Esophagus squamous epithelium (tissue), 5 donors: ENCODE measurements at places on chromosomes 2 and 18. TPM values are rescaled to one million over a fixed set of nuclear protein-coding genes. Genes with fewer than 3 reads are reported as not detected.
A peak's percentile ranks its signal among the peaks of the same experiment; 100 is the strongest.

- no peak overlapping the region for H3K4me3 ChIP-seq
- H3K36me3 ChIP-seq = no peaks in the 10 kb centered on the region
- no peak overlapping the region for H3K27ac ChIP-seq
- no peaks in the 10 kb centered on the region for H3K27me3 ChIP-seq
- DNase-seq = no peak
- no peaks in the 10 kb centered on the region for H3K4me1 ChIP-seq
Observed at GRCh38 chr2:153105829-153106578, 372.6 kb downstream of the RPRM start.

GRCh38 chr2:78568782-78569373 is 456.6 kb upstream of the REG3G start:
- H3K4me1 ChIP-seq = no peaks in the 10 kb centered on the region
- no peak overlapping the region for H3K4me3 ChIP-seq
- no peaks in the 10 kb centered on the region for H3K27me3 ChIP-seq
- no peak for DNase-seq
- H3K27ac ChIP-seq = no peak overlapping the region
- no peaks in the 10 kb centered on the region for H3K36me3 ChIP-seq

VAMP8 gene
- total RNA-seq = 78.8 TPM

ZNF385B gene
- total RNA-seq = 0.44 TPM

DNA sequence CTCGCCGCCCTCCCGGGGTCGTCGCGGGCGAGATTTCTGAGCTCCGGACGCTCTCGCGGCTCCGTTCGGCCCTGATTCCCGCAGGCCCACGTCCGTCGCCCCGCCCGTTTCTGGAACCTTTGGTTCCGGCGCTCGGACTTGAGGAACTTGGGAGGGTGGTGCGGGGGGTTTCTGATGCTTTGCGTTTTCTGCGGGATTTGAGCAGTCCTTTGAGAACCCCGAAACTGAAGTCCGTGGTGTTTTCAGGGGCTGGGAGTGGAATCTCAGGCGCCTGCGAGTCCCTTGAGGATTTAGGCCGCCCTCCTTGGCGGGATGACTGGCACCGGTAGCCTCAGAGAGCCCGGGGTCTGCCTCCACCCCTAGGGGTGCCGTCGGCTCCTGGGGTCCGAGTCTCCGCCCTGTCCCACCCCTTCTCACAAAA is 336 bp downstream of the THNSL2 start:
- no peak for DNase-seq
- peaks cover 24% of the 10 kb centered on the region for H3K4me1 ChIP-seq
- peak overlapping the region; percentile 89 for H3K27ac ChIP-seq
- peak overlapping the region; percentile 57 for H3K4me3 ChIP-seq
- H3K36me3 ChIP-seq = no peaks in the 10 kb centered on the region
- H3K27me3 ChIP-seq = no peaks in the 10 kb centered on the region

DNA sequence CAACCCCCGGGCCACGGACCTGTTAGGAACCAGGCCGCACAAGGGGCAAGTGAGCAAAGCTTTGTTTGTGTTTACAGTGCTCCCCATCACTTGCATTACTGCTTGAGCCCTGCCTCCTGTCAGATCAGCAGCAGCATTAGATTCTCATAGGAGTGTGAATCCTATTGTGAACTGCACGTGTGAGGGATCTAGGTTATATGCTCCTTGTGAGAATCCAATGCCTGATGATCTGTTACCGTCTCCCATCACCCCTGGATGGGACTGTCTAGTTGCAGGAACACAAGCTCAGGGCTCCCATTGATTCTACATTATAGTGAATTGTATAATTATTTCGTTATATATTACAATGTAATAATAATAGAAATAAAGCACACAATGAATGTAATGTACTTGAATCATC is 125.6 kb downstream of the FMNL2 start:
- no peak overlapping the region for H3K27ac ChIP-seq
- peaks cover 13% of the 10 kb centered on the region for H3K4me1 ChIP-seq
- H3K4me3 ChIP-seq = no peak overlapping the region
- no peaks in the 10 kb centered on the region for H3K27me3 ChIP-seq
- H3K36me3 ChIP-seq = no peaks in the 10 kb centered on the region

GRCh38 chr2:130258356-130258755 is 60.1 kb upstream of the TUBA3E start:
- H3K4me1 ChIP-seq = no peaks in the 10 kb centered on the region
- H3K27me3 ChIP-seq = no peaks in the 10 kb centered on the region
- H3K4me3 ChIP-seq = no peak overlapping the region
- H3K27ac ChIP-seq = no peak overlapping the region

DNA sequence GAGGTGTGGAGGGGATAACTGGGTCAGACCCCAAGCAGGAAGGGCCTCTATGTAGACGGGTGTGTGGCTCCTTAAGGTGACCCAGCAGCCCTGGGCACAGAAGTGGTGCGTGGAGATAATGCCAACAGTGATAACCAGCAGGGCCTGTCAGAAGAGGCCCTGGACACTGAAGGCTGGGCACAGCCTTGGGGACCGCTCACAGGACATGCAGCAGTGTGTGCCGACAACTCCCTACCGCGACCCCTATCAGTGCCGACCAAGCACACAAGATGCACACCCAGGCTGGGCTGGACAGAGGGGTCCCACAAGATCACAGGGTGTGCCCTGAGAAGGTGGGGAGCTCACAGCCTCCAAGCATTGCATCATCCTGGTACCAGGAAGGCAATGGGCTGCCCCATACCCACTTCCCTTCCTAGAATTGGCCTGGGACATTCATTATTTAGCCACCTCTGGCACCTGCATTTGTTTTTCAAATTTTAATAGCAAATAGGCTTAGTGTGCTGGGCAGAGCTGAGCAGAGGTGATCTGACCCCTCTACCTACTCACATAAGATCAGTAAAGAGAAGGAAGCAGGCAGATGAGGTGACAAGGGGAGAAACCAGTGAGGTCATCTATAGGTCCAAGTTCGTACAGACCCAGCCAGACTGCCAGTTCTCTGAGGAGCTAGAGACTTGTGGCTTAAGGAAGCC is 55.2 kb downstream of the BCL11A start:
- H3K36me3 ChIP-seq = no peaks in the 10 kb centered on the region
- peaks cover 80% of the 10 kb centered on the region for H3K4me1 ChIP-seq
- H3K27ac ChIP-seq = no peak overlapping the region
- no peak for DNase-seq
- H3K27me3 ChIP-seq = no peaks in the 10 kb centered on the region
